ENCODE measurements at places on chromosomes 13 and 19.

DNA sequence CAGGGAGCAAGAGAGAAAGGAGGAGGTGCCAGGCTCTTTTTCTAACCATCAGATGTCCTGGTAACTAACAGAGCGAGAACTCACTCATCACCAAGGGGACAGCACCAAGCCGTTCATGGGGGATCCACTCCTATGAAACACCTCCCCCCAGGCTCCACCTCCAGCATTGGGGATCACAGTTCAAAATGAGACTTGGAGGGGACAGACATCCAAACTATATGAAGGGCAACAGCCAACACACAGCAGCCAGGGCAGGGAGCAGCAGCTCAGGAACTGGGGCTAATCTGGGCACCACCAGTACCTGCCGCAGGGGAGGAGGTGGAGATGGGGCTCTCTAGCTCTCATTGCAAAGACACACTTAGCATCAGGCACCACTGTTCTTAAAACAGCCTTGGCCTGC, 34.3 kb upstream of the VSTM2B start:
- no peak for DNase-seq

GRCh38 chr13:24004971-24005370, 107.7 kb upstream of the C1QTNF9B start:
- no peak for DNase-seq

- no peak for DNase-seq
These were observed 305.2 kb downstream of the NDFIP2 start for GRCh38 chr13:79786176-79786575.

GRCh38 chr13:109744512-109745051, 41.8 kb downstream of the IRS2 start:
- no peak for DNase-seq

- DNase-seq: no peak
These were observed 2.3 kb upstream of the FCAR start for GRCh38 chr19:54871696-54872095.

DNA sequence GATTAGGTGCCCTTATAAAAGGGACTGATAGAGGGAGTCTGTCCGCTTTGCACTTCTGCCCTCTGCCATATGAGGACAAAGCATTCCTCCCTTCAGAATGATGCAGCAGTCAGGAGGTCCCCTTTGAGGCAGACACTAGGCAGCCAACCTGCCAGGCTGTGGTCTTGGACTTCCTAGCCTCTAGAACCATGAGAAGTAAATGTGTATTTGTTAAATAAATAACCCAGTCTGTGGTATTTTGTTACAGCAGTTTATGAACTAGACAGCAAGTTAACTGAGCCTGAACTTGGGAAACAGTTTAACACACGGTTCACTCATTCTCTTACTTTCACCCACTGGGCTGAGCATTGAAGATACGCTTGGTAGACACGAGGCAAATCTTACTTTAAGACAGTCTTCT, 313.2 kb downstream of the UQCRFS1 start:
- DNase-seq: no peak

DNA sequence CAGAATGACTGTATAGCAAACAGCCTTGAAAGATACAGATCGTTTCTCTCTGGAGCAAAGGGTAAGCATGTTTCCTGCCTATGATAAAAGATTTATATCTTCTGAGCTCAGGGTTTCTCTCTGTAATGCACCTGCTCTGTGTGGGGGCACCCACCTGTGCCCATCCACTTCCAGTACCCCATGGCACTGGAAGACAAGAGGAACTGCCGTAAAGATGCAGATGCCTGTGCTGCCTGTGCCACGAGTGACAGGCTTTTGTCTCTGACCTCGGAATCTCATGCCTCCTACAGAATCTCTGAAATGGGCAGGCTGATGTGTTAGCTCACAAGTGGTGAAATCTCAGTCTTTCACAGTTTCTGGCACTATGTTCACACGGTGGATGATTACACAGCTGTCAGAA, 50.3 kb upstream of the ATP11A start:
- no peak for DNase-seq

- DNase-seq: no peak
These were observed 263.4 kb downstream of the FGF9 start for GRCh38 chr13:21934284-21934683.

GRCh38 chr13:34862311-34862710, 79.8 kb upstream of the NBEA start:
- DNase-seq: no peak

GRCh38 chr19:4049432-4049831, 17.3 kb downstream of the ZBTB7A start:
- DNase-seq: no peak

DNA sequence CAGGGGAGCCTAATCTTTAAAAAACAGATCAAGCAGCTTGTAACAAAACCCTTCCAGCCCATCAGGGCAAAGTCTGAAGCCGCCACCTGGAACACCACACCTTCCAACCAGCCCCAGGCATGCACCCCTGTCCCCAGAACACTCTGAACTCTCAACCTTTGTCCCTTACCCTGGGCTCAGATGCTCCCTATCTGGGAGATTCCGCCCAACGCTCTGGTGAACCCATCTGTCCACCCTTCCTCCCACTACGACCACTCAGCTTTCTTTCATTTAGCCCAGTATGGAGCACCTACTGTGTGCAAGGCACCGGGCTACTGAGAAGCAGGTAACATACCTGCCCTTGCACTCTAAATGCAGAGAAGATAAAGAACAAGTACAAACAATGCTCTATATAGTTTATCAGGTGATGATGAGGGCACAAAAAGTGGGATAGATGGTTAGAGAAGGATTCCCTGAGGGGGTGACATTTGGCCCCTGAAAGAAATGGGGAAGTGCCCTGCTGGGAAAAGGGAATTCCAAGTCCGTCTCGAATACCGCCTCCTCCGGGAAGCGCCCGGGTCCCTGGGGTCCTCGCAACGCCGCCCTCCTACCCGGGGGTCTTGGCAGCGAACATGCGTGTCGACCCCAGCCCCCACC, 629 bp downstream of the PEPD start:
- no peak for DNase-seq

GRCh38 chr19:39352381-39353255, 10.4 kb downstream of the SAMD4B start:
- DNase-seq: no peak

DNA sequence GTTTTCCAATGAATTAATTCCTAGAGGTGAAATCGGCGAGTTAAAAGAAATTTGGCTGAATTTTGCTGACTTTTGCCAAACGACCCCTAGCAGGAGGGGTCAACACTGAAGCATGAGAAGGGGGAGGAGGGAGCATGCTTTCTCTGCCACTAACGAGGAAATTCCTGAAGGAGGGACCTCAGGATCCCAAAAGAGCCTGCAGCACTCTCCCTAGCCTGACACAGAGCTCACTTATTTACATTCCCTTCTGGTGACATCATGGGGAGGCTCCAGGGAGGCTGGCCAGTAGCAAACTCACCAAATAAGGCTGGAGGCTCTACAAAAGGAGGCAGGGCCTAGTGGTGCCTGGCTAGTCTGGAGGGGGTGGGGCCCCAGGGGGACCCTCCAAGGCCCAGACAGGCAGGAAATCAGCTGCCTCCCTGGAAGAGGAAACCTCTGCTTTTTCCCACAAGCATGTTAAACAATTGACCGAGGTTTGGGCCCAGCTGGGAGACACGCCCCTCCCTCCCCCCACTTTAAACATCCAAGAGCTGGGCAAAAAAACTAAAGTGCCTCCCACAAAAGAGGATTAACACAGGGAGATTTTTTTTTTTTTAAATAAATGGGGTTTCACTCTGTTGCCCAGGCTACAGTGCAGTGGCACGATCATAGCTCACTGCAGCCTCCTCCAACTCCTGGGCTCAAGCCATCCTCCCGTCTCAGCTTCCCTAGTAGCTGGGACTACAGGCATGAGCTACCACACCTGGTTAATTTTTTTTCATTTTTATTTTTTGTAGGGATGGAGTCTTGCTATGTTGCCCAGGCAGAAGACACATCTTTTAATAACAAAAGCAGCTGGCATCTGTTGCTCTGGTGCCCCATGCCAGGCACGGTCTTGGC, 2.1 kb downstream of the DAPK3 start:
- DNase-seq: no peak

GRCh38 chr19:11293433-11294389, 2.2 kb upstream of the TSPAN16 start:
- peak; percentile 87 for DNase-seq

DNA sequence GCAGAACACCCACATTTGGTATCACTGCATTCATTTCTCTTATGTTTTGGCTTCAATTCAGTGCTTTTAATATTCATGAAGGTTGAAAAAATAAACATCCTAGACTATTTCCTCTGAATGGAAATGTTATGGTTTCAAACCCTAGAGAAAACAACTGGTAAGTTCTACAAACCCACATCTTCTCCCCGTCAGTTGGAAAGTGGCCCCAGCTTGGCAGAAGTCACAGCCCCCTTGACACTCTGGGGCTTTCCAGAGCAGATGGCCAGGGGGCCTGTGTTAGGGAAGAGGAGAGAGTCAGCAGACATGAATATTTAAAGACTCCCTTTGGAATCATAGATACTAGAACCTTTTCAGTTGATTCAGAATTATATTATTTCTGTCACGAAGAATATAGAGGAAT, 123.9 kb downstream of the SHISA2 start:
- no peak for DNase-seq

- no peak for DNase-seq
These were observed 1.2 kb downstream of the PSPC1 start for GRCh38 chr13:19781526-19781925.

DNA sequence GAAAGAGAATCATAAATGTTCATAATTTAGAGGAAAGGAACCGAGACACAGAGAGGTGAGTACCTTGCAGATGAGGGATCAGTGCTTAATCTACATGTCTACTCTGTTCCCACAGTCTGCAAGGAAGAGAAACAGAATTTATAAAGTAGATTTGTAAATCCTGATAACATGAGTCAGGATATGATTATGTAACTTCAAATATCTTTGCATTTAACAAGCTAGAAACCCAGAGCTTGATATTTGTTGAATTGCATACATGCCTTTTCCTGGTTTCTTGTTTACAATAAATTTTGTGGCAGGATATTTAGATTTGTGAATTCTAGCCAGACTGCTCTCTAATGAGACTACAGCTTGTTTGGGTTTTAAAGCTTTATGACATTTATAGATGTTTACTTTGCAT, 219.2 kb downstream of the ENOX1 start:
- DNase-seq: no peak

- no peak for DNase-seq
These were observed 25.5 kb downstream of the CYP2B6 start for GRCh38 chr19:41016488-41017071.

GRCh38 chr13:78334059-78334458, 269.3 kb downstream of the POU4F1 start:
- no peak for DNase-seq

DNA sequence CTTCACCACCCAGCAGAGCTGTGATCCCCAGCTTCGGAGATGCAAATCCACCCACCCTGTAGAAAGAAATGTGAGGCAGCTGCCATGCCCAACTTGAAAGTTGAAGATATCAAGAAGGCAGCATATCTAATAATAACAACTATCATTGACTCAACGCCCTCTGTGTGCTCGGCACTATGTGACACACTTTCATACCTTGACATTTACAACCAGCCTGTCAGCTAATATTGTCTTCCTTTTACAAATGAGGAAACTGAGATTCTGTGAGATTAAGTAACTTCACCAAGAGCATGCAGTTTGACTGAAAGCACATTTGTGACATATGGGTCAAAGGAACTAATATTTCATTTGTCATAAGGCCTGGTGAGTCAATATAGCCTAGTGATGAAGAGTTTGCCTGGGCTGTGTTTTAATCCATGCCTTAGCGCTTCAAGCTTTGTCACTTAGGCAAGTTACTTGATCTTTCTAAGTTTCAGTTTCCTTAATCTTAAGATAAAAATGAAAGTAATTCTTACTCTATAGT, 137.0 kb downstream of the FLT1 start:
- no peak for DNase-seq

DNA sequence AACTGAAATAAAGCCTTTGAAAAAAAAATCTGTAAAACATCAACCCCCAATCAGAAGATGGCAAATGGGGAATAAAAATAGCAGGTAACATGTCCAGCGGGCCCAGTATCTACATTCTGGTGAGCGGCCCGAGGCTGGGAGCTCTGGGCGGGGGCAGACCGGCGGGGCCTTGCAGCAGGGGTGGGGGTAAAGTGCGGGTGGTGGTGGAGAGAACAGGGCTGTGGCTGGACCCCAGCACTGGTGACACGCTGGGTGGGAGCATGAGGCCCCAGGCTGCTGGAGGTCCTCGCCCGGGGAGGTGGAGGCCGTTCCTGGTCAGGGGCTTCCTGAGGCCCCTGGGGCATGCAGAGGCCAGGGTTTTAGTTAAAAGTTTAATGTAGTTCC, 1.7 kb downstream of the CAPS start:
- DNase-seq: no peak

GRCh38 chr13:101219609-101220265, 196.6 kb downstream of the NALCN start:
- no peak for DNase-seq

GRCh38 chr19:13797870-13798269, 2.6 kb downstream of the ZSWIM4 start:
- DNase-seq: no peak

- no peak for DNase-seq
These were observed 1333.1 kb downstream of the EFNB2 start for GRCh38 chr13:105202354-105202753.

- no peak for DNase-seq
These were observed 703.6 kb downstream of the SLITRK6 start for GRCh38 chr13:85095418-85096272.

DNA sequence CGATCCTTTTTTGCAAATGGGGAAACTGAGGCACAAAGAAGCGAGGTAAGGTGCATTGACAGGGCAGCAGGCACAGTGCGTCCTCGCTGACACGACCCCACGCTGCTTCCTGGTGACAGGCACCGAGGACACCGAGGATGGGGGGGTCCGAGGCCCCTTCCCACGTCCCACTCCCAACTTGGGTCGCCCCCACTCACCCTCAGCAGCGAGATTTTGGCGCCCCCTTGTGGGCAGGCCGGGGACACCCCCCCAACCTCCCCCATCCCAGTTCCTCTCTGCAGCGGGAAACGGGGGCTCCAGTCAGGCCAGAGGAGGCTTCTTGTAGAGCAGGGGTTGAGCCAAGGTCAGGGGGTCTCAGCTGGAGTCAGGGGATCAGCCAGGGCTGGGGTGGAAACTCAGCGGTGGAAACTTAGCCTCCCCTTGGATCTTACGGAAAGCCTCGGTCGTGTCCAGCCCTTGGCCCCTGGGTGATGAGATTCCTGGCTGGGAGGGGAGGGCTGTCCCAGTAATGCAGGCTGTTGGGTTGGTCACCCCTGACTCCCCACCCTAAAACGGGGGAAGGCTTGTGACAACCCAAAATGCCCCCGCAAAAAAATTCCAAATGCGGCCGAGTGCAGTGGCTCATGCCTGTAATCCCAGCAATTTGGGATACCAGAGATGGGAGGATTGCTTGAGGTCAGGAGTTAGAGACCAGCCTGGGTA, 8.2 kb downstream of the SMIM24 start:
- peak; percentile 62 for DNase-seq
